Inflammatory macrophage treated with lipopolysaccharide for 4 hours (primary cell): ENCODE measurements at places on chromosomes 2 and 18.

GRCh38 chr2:39625193-39625926 is 40.4 kb upstream of the TMEM178A start:
- DNase-seq: peak; percentile 76

DNA sequence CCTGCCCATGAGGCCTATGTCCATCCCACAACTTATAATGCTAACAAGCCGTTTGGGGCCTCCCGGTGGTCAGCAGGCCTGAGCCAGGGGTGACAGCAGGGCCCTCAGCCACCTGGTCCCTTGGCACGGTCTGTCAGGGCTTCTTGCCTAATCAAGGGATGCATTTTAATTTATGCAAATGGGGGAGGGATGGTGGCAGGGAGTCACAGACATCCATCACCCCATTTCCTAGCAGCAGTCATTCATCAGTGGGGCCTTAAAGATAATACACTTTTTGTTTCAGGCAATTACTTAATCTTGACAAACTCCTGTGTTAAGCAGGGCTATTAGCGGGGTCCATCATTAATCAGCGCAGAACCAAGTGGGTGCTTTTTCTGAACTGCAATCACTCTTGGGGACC is 174.5 kb downstream of the GLI2 start:
- no peak for DNase-seq

GRCh38 chr18:58105888-58106260 is 61.8 kb downstream of the NEDD4L start:
- DNase-seq: no peak

DNA sequence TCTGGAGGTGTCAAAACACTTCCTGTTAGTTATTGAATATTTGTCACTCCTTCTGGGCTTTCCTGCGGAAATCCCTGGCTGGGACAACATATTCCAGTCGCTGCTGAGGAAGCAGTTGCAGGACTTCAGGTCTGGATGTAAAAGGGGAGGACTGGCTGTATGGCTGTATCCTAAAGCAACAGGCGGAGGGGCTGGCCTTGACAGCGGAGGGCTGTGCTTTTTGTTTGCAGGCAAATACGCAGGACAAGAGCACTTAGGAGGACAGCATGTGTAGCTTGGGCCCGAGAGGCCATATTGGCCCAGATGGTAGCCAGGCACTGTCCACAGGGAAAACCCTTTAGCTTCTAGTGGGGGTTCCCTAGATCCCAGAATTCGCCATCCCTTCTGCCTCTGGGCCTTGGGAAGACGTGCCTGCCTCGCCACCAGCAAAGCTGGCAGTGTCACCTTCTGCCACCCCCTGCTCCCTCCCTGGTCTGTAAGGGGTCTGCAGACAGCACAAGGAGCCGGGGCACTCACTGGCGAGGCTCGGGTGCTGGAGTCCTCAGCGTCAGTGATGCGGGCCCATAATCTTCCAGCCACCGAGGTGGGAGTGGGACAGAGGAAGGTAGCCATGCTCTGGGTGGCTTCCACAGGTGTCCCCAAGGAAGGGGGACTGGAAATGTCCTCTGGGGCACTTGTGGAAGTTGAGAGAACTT is 6.7 kb downstream of the NPPC start:
- DNase-seq: no peak

DNA sequence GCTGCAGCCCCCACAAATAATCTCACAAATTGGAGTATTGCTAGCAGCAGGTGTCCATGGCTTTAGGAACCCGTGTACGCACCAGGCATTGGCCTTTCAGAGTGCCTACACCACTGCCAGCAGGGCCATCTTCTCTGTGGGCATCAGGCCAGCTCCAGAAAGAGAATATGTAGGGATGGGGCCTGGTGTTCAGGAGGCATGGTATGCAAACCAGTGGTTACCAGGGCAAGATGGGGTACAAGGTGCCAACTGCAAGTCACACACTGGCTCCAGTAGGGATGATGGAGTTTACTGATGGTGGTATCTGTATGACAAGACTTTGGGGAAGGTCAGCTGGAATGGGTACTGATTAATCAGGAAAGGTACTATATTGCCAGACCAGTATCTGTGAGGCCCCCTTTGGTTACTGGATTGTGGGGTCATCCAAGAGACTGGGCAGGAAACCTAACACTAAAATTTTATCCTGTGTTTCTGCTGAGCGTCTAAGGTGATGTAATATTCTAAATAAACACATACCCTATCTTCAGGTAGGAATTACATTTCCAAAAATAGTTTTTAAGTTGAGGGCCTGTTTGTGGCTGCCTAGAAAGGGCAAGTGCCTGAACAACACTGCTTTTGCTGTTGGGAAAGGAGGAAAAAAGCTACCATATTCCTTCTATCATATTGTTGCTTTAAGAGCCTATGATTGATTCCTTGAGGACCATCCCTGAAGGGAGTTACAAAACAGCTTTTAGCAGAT is 9.0 kb downstream of the CNOT9 start:
- no peak for DNase-seq
